ENCODE measurements at places on chromosomes 3 and 15. TPM values are rescaled to one million over a fixed set of nuclear protein-coding genes. Genes with fewer than 3 reads are reported as not detected.

DNA sequence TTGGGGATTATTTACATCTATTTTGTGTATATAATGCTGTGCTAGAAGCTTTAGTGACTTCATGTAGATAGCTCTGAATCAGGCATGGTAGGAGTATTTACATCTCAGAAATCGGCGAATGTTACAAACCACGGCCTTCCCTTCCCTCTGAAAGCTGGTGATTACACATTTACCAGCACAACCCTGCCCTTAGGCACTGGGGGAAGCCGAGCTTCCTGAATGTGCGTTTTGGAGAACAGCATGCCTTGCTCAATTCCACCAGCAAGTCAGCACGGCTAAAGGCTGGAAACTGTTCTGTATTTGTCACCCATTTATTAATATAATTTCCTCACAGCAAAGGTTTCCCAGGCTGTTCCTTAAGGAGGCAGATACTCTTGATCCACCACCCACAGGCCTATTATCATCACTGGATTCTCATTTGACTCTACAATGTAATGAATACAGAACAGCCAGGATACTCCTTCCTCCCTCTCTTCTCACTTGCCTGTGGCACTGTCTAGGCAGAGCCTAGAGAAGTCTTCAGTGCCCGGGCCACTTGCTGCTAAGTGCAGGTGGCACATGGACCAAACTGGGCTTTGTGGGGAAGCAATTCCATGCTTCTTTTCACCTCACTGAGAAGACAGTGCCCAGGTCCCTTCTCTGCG is 55.2 kb upstream of the CACNA2D3 start:
- no peak for DNase-seq
- no peaks in the 10 kb centered on the region for H3K27me3 ChIP-seq
- H3K36me3 ChIP-seq = no peaks in the 10 kb centered on the region
- no peaks in the 10 kb centered on the region for H3K4me1 ChIP-seq
- no peak overlapping the region for H3K27ac ChIP-seq

- DNase-seq = no peak
- H3K36me3 ChIP-seq = no peaks in the 10 kb centered on the region
- H3K4me1 ChIP-seq = no peaks in the 10 kb centered on the region
- H3K27me3 ChIP-seq = no peaks in the 10 kb centered on the region
- no peak overlapping the region for H3K4me3 ChIP-seq
Observed at GRCh38 chr15:56950979-56951378, 32.5 kb downstream of the TCF12 start.

DNA sequence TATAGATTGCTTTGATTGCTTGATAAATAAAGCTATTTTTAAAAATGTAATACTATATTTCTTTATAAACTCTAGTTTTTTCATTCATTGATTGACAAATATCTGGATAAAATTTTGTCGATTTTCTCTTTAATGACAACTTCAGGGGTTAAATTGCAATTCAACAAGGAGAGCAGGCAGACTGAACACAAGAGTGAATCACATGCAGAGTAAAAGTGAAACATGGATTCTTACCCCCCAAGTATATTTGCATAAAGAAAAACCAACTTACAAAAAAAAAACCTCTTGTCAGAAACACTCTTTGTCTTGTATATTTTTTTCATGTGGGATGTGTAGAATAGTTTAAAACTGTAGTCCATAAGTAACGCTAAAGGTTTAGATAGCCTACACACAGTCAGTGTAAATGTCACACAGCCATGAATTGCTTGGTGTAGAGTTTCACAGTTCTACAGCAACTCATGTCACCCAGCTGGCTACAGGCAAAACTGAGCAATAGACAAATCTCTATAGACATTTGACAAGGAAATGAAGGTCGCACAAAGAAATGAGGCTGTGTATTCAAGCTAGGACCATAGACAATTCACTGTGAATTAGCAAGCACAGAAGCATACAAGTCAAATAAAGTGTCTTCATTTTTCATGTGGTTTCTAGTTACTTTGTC is 141.6 kb downstream of the THRB start:
- no peak overlapping the region for H3K27ac ChIP-seq
- no peaks in the 10 kb centered on the region for H3K27me3 ChIP-seq
- H3K4me3 ChIP-seq = no peak overlapping the region
- no peaks in the 10 kb centered on the region for H3K4me1 ChIP-seq

The CX3CR1 gene
- total RNA-seq = not detected

The SLC22A14 gene
- not detected for total RNA-seq

The CCR4 gene
- total RNA-seq = not detected

- no peaks in the 10 kb centered on the region for H3K36me3 ChIP-seq
- no peaks in the 10 kb centered on the region for H3K27me3 ChIP-seq
- DNase-seq = no peak
- H3K4me3 ChIP-seq = no peak overlapping the region
- H3K27ac ChIP-seq = no peak overlapping the region
Observed at GRCh38 chr3:40852712-40853111, 328.0 kb downstream of the ZNF621 start.

DNA sequence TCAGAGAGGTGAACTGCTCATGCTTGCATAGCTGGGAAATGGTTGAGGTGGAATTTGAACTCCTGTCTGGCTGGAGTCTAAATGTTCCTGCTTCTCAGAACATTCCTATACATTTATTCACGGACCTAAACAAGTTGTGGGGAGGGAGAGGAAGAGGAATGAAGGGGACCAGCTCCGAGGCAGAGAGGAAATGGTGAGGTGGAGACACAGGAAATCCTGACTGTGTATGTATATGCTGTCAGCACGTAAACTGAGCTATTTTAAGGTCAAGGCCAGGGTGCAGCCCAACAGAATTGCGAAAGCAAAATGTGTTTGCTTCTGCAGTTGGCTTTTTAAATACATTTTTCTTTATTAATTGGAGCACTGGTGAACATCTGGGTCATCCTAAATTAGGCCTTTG is 74.1 kb upstream of the POMGNT2 start:
- no peaks in the 10 kb centered on the region for H3K36me3 ChIP-seq
- H3K27ac ChIP-seq = peak overlapping the region; percentile 89
- no peaks in the 10 kb centered on the region for H3K27me3 ChIP-seq
- DNase-seq = peak; percentile 96
- H3K4me3 ChIP-seq = no peak overlapping the region

- H3K27me3 ChIP-seq = no peaks in the 10 kb centered on the region
- no peak overlapping the region for H3K4me3 ChIP-seq
- H3K4me1 ChIP-seq = peaks cover 20% of the 10 kb centered on the region
Observed at GRCh38 chr3:32460031-32460749, 42.5 kb downstream of the CMTM6 start.

GRCh38 chr15:64503197-64503596 is 42.8 kb downstream of the ZNF609 start:
- no peaks in the 10 kb centered on the region for H3K27me3 ChIP-seq
- DNase-seq = peak; percentile 81
- H3K4me1 ChIP-seq = peaks cover 28% of the 10 kb centered on the region
- H3K27ac ChIP-seq = peak overlapping the region; percentile 56
- H3K36me3 ChIP-seq = peaks cover 18% of the 10 kb centered on the region

DNA sequence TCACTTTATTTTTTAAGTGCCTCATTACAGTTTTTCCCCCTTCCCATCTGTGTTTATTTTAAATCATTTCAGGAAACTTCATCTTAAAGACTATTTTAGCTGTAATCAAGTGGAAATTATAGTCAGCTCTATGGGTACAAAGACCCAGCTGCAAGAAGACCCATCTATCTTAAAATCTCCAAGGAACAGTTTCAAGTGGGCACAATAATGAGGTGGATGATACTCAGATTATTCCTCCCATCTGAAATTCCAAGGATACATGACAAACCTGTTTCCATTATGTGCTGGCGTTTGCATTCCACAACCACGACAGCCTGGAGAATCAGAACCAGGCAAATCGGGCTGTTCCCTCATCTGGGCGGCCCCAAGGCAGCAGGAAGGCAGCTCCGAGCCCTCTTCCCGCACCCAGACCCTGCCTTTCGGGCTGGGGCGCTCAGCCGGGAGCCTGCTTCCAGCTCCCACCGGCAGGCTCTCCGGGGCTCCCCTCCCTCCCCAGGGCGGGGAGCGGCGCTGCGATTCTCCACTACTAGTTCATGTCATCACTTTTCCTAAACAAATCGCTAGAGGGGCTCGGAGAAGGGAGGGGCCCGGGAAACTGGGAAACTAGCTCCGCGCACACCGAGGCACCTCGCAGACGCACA is at the start of gene MGLL:
Gene MGLL, minus strand, starts transcription at position 475 of the 641 bp plus-strand sequence. Its CDS starts 197 bp downstream, at position 278.
- H3K27ac ChIP-seq = peak within 1 kb of the TSS; percentile 44
- H3K36me3 ChIP-seq = no peaks in the 10 kb centered on the region
- peaks cover 23% of the 10 kb centered on the region for H3K4me1 ChIP-seq
- no peaks in the 10 kb centered on the region for H3K27me3 ChIP-seq

The PDHB gene
- 59.3 TPM for total RNA-seq

DNA sequence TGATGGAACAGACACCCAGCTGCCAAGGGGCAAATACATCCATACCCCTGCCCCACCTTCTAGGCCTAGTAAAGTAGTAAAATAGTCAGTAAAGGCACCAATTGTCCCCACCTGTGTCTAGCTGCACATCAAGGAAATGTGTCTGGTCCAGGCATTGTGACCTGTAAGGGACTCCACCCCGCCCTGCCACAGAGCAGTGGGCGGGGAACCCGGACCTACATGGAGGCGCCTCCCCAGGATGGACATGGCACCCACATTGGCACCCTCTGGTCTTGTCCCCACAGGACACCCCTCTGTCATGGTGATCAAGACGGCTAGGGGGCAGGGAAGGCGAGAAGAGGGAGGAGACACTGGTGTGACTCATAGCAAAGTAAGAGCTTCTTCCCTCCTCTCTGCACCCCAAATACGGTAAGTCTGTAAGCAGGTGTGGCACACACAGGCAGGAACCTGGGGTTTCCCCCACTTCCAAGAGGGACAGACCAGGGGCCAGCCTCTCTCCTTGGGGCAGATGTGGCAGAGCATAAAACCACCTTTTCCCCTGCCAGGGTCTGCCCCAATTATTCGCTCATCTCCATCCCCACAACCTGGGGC is 13.5 kb upstream of the LINGO1 start:
- DNase-seq = no peak
- H3K27ac ChIP-seq = no peak overlapping the region
- no peaks in the 10 kb centered on the region for H3K36me3 ChIP-seq

The SRPRB gene
- total RNA-seq = 69.2 TPM

GRCh38 chr15:78605680-78606079 is 15.1 kb downstream of the CHRNA3 start:
- DNase-seq = no peak
- H3K36me3 ChIP-seq = no peaks in the 10 kb centered on the region
- no peak overlapping the region for H3K27ac ChIP-seq
- H3K4me3 ChIP-seq = no peak overlapping the region
- H3K4me1 ChIP-seq = no peaks in the 10 kb centered on the region
- no peaks in the 10 kb centered on the region for H3K27me3 ChIP-seq

DNA sequence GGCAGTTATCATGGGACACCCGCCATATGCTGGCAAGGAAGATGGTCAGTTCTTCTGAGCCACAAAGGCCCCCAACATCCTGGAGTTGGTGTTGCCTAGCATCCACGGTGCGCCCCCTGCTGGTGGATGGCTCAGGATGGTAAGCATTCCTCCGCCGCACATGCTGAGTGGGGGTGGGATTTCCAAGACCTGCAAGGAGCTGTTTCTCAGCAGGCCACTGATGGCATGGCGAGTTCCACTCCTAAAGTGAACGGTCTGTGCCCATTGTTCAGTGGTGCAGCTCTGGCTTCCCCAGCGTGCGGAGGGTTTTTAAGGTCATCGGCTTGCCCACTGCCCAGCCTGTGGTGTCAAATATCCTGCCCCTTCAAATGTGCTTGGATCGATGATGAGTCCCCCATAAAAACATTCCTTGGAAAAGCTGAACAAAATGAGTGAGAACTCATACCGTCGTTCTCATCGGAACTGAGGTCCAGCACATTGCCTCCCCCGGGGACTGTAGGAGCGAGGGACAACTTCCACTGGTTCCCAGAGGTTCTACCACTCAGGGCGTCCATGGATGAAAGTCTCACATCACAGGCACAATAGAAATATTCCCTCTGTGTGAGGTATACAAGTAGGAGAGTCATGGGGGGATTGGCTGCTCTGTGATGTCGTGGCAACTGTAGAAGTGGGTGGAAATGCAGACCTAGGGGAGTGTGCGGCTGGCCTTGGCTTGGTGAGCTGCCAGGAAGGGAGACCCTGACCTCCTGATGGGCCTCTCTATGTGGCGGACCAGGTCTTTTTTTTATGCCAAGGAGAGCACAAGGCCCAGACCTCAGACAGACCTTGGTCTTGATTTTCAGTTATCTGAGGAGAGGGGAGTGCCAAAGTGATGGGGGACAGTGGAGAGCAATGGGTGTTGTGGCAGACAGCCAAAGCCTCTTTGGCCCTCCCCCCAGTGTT is 102.0 kb downstream of the SNRPN start:
- peaks cover 2% of the 10 kb centered on the region for H3K36me3 ChIP-seq
- DNase-seq = no peak
- H3K27me3 ChIP-seq = no peaks in the 10 kb centered on the region
- H3K27ac ChIP-seq = no peak overlapping the region
- no peaks in the 10 kb centered on the region for H3K4me1 ChIP-seq

The ERICH6 gene
- not detected for total RNA-seq

The CACNA2D3 gene
- not detected for total RNA-seq

- H3K4me3 ChIP-seq = no peak overlapping the region
- H3K27ac ChIP-seq = no peak overlapping the region
- no peaks in the 10 kb centered on the region for H3K27me3 ChIP-seq
- H3K36me3 ChIP-seq = no peaks in the 10 kb centered on the region
- DNase-seq = no peak
Observed at GRCh38 chr3:51343918-51344687, 41.0 kb upstream of the MANF start.

The DNAH12 gene
- total RNA-seq = 0.20 TPM

DNA sequence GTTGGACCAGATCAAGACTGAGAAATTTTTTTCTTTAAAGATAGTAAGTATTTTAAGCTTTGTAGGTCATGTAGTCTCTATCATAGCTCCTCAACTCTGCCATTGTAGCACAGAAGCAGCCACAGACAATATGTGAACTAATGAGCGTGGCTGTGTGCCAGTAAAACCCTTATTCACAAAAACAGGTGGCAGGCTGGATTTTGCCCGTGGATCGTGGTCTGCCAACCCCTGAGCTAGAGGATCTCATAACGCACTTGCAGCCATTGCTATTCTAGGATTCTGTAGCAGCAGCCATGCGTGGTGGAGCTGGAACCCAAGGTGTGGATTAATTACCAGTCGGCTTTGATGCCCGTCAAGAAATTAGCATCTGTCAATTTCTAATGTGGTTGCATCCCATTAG is 68.7 kb upstream of the PLXNA1 start:
- H3K4me1 ChIP-seq = peaks cover 21% of the 10 kb centered on the region
- no peak overlapping the region for H3K27ac ChIP-seq
- H3K36me3 ChIP-seq = no peaks in the 10 kb centered on the region

DNA sequence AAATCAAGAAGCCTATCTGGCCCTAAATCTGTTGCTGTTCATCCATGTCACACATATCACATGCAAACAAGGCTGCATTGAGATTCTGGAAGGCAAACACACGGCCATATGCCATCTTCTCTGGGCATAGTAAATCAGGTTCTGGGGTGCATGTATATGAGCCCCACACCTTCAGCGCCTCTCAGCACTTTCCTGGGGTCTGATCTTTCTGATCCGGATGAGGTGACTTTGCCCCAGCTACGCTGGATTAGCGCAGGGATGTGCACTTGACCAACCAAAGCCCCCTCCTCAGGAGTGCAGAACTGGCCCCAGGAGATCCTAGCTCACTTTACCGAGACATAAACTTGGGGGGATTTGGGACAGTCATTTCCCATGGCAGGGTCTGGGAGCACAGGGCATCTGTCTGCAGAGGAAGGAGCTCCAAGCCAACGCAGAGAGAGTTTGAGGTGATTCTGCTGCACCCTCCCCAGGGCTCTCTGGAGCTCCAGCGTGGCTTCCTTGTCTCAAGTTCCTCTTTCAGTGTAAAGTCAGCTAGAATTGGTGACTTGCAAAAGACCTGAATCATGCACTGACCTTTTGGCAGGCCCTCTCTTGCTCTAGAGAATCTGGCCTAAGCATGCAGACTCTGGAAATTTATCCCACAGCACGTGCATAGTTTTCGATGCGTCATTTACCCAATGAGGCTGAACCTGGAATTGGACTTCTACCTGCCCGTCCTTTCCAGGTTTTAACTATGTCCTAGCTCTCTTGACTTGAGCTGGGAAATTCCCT is 63.5 kb upstream of the KLF13 start:
- H3K4me1 ChIP-seq = no peaks in the 10 kb centered on the region
- H3K4me3 ChIP-seq = no peak overlapping the region
- no peak for DNase-seq
- no peaks in the 10 kb centered on the region for H3K36me3 ChIP-seq
